ENCODE measurements at places on chromosomes 5 and 9. TPM values are rescaled to one million over a fixed set of nuclear protein-coding genes. Genes with fewer than 3 reads are reported as not detected.

DNA sequence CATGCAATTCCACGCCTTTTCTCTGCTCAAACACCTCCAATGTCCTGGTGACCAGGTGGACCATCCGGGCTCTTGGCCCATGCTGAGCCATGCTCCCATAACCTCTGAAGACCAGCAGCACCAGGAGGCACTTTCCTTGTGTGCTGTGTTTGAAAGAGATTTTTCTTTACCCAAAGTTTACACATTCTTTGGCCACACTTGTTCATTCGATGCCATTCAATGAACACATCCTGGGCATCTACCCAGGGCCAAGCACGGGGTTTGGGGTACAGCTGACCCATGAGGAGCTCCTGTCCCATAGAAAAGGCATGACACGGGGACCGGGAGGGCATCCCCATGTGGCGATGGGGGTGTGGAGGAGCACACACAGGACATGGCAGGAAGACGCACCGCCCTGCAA is 77.1 kb upstream of the IRX1 start:
- DNase-seq = no peak

DNA sequence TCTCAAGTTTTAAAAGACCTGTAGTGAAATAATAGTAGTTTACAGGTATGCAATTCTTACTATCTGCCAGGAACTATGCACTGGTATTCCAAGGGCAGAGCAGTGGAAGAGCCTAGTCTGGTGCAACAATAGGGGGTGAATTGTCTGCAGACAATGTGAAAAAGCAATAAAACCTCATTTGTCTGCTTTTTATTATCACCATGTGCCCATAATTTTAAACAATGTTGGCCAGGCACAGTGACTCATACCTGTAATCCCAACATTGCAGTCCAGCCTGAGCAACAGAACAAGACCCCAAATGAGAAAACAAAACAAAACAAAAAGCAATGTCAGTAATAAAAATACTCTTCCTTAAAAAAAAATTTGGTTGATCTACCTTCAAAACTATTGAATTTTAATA is 12.2 kb upstream of the SLC44A1 start:
- DNase-seq = no peak

- no peak for DNase-seq
Measured at GRCh38 chr9:117636681-117637080, 67.5 kb upstream of the TLR4 start.

ISCA1 gene
- total RNA-seq = 21.0 TPM

GPR150 gene
- total RNA-seq = 0.12 TPM

DNA sequence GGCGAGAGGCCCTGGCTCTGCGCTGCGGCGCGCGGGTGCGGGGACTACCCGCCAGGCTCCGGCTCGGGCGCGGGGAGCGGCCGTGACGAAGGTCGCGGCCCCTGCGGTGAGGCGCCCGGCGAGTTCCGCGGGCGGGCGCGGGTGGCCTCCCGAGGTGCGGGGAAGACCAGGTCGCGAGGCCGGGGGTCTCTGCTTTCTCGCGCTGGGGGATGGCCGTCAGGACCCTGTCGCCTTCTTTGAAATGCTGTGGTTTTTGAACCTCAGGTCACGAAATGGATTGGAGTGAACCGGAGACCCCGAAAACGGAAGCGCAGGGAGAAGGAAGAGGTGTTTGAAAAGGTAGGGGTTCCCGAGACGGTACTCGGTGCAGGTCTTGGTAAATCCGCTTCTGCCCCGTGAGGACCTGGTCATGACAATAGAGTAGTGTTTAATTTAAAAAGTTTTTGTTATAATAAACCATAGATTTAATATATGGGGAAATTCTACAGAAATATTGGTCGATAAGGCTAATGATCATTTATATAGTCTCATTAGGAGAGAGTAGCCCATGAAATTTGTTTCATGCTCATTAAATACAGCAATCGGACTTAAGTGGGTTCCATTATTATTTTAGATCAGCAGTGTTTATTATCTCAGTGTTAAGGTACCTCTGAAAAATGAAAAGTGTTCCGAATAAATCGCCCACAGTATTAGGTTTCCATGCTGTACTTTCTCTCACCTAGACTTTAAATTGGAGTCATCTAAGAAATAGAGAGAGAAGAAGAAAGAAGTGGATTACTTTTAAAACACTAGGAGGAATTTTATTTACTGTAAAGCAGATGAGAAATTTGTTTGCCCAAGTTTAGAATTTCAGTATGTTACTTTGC is 279.0 kb downstream of the AOPEP start:
- no peak for DNase-seq

CDH6 gene
- 0.35 TPM for total RNA-seq

GRCh38 chr9:106613250-106613737 is 249.7 kb upstream of the ZNF462 start:
- no peak for DNase-seq

All from HFFc6 (cell line).